ENCODE measurements at places on chromosomes 1 and 21.
A peak's percentile ranks its signal among the peaks of the same experiment; 100 is the strongest.

- DNase-seq = no peak
These were observed 104.4 kb downstream of the PCBP3 start for GRCh38 chr21:45747802-45748445.

- DNase-seq = no peak
These were observed 16.2 kb upstream of the ATP13A2 start for GRCh38 chr1:17027900-17028299.

DNA sequence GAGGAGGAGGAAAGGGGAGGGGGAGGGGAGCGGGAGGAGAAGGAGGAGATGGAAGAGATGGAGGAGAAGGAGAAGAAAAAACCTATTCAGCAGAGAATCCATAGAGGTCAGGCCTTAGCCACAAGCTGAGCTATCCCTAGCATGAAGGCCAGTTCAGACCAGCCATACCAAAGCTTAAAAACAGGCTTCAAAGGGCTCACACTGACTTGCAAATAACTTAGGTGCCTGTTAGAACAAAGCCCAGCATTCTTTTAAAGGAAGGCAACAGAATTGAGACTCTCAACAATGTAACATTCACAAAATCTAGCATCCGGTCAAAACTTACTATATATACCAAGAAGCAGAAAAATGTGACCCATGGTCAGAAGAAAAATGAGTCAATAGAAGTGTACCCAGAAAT, 43.6 kb upstream of the IFFO2 start:
- no peak for DNase-seq

DNA sequence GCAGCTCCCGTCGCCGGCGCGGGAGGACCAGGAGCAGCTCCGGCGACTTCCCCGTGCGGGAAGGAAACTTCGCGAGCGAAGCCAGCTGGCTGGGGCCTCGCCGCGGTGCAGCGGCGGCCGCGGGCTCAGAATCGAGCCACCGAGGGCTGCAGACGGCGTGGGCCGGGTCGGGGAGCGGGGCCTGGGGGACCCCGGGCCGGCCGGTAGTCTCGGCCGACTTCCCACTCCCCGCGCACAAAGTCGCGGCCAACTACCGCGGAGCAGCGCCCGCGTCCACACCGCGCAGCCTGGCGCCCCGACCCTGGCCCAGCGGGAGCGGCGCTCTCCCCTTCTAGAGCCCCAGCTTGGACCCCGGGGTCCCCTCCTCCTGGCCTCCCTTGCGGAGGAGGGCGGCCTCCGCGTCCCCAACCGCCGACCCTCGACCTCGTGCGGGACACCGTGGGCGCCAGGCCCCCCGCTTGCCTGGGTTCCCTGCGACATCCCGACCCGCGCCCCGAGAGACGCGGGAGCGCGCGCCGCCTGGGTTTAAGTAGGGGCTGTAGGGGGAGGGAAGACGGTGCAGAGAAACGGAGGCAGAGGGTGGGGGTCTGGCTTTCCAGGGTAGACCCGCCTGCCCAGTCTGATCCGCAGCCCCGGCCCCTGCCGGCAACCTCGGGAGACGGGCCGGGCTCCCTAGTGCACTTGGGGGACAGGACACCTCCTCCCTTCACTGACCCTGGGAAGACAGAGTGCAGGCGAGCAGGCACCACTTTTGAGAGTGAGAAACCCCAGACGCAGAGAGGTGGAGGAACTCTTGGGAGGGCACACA, 4.7 kb downstream of the PRDM16 start:
- no peak for DNase-seq

DNA sequence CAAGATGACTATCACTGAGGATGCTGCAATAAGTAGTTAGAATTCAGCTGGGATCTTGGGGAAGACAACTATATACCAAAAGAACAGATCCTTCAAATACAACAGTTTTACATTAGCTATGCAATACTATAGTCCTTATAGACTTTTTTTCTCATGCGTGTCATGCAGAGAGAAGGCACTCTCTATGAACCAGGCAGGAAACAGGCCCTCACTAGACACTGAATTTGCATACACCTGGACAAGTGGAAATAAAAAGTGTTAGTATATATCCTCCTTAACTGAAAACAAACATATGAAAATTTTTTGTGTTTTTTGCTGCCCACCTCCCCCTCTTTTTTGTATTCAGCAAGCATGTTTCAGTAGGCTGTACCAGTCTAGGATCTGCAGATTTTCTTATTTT, 29.9 kb downstream of the TMCO1 start:
- no peak for DNase-seq

DNA sequence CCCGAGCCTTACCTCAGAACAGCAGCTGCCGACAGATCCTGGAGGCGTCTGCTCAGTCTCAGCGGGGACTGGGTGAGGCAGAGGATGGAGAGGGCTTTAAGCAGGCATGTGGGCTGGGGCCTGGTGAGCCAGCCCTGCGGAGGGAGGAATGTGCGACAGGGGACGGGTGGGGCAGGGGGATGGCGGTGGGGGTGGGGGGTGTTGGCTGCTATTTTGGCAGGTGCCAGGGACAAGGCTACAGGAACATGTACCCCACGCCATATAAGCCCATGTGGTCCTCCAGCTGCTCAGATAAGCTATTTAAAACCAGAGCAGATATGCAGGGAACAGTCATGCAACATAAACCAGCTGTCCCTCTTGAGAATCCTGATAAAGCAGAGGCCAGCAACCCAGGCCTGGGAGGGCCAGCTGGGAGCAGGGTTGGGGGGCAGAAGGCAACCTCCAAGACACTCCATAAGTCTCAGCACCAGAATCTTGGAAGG, at the start of gene TNNT2:
TNNT2 (minus strand) TSS at position 70 of the 482 bp plus-strand sequence. CDS start 4,426 bp downstream, outside the sequence.
- no peak for DNase-seq

DNA sequence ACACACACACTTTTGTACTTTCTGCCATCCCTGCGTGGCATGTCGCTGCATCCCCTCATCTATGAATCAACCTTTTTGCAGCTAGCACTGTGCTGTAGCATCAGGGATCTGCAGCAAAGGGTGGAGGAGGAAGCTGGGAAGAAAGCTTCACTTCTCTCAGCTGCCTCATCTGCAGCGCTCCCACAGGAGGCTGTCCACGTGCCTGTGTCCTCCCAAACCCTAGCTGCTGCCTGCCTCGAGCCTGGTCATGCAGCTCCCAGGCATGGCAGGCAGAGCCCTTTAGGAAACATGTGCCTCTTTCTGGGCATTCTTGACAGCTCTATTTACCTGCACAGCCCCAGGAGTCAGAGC, 262.1 kb upstream of the SGIP1 start:
- no peak for DNase-seq

DNA sequence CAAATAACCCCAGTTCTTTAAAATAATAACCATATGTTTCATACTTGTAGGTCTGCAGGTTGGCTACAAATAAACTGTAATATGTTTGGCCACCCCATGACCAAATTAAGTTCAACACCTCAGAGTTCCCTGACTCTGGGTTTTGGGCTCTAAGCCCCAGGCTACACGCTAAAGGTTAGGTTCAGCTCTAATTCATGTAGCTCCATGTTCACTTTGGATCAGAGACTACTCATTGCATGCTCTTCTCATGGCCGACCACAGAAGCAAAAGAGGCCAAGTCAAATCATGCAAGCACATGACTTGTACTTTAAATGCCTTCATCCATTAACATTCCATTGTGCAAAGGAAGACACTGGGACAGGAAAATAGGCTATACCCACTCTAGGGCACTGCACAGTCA, 66.2 kb downstream of the MRPL39 start:
- no peak for DNase-seq

DNA sequence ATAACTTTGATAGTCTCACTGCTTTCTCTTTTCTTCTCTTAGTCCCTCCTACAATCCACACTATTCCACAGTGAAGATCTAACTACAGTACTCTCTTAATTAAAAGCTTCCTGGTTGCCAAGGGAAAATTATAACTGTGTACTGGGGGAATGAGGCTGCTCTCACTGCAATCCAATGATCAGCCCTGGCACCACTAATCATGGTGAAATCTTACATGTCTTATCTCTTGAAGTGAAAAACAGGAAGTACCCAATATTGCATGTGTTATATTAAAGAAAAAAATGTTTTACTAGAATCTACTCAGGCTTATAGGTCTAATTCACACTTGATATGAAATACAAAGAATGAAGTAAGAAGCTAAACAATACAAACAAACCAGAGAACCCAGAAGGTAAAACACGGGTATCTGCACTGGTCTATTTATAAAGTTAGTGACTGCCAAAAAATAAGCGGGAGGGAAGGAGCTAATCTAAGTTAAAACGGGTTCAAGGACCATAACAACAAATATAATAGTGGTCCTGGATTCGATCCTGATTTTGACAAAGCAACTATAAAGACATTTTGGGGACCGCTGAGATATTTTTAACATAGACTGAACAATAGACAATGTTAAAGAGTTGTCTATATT, 57.5 kb downstream of the RGS2 start:
- peak; percentile 22 for DNase-seq

DNA sequence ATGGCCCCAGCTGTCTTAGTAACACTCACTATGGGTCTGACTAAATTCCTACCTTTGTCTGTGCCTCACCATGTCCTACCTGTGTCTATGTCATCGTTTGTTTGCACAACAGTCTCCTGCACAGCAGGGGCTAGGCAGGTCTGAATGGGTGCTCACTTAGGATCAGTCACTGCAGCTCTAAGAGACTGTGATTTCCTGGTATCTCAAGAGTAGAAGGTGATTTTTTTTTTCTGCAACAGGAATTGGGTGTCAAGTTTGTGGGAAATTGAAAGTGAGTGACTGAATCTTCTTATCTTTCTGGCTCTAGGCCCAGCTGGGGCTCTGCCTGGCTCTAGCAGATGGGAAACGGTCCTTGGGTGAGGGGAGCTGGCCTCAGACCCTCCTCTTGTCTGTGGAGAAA, 46.4 kb upstream of the TRABD2B start:
- DNase-seq = no peak

GRCh38 chr1:230371923-230372703, 54.0 kb downstream of the PGBD5 start:
- DNase-seq = no peak

DNA sequence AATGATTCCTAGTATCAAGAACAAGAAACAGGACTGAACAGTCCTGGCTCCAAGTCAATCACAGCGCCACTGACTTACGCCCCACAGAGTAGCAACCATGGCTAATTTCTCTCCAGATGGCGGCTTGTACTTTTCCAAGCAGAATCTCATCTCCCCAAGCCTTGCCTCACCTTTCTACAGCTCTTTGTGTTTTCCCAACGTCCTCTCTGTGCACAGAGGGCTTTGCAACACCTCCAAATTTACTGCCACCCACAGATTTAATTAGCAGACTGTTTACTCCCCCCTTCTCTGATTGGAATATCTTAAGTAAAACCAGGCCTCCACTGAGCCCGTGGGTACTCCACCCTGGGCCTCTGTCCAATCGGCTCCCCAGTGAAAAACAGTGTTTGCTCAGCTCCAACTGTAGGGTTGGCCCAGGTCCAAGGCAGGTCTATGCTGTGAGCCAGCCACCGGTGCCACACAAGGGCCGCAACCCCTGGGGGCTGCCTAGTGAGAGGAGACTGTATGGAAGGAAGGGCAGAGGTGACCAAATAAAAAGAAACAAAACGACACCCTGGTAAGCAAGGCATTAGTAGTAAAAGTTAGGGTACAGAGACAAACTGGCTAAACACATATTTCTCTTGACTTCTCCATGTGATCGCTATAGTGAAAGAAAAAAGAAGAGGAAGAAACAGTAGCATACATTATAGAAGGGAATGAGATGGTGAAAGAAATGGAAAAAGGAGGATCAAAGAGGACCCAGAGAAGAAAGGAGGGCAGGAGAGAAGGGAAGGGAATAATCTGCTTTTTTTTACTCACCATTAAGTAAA, 128.4 kb upstream of the SOD1 start:
- DNase-seq = no peak

DNA sequence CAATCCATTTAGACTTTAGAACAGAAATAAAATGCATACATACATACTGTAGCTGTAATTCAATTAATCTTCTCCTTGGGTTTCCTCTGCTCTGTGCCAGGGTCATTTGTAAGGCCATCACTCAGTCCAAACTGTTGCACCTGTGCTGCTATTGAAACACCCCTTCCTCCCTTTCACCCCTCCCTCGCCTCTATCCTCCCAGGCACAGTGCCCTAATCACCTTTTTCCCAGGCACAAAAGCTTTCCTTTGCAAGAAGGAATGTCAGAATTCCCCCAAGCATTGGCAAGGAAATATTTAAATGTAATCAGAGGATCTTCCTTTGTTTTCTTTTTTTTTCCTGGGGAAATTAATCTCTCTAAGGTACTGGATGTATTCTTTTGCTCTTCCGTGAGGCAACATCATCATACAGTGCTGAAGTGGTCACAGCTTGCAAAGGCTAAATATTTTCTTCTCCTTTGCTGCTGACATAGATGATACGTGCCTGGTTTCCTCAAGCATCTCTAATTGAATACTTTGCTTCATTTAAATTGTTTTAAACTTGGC, 339.3 kb upstream of the NR5A2 start:
- DNase-seq = no peak

GRCh38 chr1:220432408-220432807, 95.5 kb upstream of the MARK1 start:
- no peak for DNase-seq

DNA sequence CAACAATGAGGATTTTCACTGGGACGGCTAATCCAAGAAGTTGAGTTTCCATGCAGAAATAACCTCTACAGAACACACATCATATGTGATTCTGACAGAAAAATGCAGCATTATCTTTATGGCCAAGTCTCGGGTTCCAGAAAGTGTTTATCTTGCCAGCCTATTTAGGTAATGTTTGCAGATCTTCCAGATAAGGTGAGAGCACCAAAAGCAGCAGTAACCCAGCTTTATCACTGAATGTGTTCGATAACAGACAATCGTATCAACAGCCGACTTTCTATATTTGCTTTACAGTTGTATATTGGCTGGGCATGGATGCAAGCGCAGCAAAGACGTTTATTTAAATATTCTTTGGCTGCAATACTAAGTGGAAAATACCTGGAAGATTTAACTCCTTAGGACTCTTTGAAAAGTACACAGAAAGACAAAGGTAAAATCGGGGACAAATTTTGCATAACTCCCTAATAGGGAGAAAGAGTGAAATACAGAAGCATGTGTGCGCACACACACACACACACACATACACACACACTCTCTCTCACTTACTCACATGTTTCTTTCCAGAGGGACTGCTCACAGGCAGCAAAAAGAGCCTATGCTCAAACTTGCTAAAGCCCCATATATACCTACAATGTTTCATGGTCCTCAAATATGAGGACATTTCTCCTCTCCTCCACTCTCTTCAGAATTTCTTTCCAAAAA, 3.0 kb upstream of the CTSK start:
- no peak for DNase-seq

DNA sequence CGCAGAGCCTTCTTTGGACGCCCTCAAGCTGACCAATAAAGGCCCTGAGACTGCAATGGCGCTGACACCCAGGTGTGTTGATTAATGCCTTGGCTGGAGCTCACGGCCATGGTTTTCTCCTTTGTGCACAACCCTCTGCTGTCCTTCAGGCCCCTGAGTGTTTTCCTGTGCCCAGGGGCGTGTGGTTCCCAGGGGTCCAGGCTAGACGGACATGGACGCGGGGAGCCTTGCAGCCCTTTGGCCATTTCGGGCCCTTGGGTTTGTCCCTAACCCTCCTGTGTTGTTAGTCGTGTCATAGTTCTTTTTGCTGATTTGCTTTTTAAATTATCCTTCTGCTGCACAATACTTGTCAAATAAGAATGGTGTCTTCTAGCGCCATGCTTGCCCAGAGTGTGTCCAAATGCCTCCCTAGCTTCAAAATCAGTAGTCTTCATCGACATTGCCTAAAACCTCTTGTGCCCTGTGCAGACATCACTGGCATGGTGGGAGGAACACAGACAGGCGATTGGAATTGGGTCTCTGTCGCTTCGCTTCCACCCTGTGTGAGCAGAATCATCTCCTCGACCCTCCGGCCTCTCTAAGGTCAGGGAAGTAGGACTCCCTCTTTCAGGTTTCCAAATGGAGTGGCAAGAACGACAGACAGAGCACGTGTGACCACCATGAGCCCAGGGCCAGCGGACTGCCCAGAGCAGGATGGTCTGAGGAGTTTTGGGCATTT, 1.9 kb downstream of the KRTAP10-4 start:
- DNase-seq = no peak
